ENCODE measurements at places on chromosomes 6 and 20.

DNA sequence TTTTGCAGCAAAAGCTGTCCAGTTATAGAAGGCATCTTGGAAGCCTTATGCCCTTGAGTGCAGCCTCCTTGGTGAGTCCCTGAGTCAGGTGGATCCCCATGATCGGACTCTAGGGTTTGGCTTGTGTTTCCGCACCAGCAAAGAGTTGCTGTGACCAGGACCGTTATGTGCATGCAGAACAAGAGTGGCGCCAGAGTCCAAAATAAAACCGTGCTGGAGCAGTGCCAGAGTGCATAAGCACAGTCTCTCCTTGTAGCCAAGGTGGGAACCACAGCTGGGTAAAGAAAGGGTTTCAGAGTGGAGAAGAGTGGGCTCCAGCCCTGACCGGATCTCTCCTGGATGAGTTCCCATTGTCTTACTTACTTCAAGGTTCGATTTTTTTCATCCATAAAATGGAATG lies 58.6 kb downstream of the FOXA2 start:
- DNase-seq = no peak

GRCh38 chr6:159966981-159967380 lies 1.9 kb upstream of the IGF2R start:
- DNase-seq = no peak

DNA sequence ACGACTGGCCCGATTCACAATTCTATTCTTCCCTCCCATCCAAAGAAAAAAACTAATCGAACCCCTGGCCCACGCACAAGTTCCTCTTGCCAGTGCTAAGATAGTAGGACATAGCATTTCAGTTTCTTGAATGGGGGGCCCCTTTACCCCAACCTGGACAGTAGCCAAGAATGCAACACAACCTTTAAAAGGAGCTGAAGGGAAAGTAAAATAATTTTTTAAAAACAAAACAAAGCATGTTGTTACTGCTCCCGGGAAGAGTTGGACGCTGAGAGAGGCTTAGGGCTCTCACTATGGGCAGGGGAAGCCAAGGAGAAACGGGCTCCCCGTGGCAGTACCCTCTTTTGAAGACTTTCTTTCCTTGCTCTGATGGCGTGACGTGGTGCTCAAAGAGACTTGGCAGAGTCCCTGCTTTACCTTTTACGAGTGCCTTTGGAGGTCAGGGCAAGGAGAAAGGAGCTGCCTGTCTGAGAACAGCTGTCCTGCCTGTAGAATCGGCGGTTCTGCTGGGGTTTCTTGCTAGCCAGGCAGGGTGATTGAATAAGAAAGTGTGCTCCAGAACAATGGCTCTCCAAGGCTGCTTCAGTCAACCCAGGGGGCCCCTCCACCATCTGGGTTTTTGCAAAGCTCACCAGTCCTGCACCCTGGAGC lies 5.8 kb downstream of the TFAP2C start:
- no peak for DNase-seq

- DNase-seq = no peak
These were observed 36.2 kb downstream of the BTBD9 start for GRCh38 chr6:38603496-38603895.

GRCh38 chr20:3172933-3173609 lies at the start of gene LZTS3:
TSS of gene LZTS3 (minus strand) at chr20:3173549. CDS start at chr20:3167163, 6,386 bp downstream.
- peak; percentile 67 for DNase-seq

- DNase-seq = no peak
These were observed 5.2 kb downstream of the OCSTAMP start for GRCh38 chr20:46545077-46545826.

GRCh38 chr6:77403424-77403823 lies 59.9 kb downstream of the HTR1B start:
- DNase-seq = no peak

DNA sequence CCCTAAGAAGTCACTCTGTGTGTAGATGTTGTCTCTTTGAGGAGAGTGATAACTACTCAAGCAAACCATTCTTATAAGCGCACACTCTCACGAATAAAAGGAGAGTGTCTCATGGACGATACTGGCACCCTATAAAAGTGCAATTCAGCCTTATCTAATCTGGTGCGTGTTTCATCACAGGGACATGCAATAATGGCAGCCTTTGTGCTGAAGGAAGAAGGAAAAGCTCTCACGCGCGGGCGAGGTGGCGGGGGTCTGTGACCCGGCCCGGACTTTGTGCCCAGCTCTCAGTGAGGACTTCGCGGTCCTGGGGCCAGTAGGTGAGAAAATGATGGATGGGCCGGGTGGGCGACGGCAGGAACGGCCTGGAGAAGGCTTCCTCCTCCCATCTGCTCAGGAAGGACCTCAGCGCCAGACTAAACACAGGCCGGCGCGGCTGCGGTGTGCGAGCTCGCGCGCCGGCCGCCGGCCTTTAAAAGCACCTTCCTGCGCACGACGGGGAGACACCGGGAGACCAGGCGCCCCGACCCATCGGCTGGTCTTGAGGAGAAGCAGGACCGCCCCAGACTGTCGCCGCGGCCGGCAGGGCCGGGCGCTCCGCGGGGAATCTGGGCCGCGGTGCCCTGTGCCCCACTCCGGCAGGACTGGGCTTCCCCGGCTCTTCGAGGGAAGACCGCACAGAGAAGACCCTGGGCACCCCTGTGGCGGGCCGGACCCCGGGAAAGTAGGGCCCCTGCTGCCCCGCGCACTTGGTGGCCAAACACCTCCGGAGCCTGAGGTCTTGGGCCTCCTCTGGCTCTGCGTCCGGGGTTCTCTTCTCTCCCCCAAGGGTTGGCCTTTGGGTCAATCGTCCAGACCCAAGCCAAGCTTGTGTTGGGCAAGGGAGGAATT lies 8.3 kb upstream of the FOXC1 start:
- DNase-seq = no peak

DNA sequence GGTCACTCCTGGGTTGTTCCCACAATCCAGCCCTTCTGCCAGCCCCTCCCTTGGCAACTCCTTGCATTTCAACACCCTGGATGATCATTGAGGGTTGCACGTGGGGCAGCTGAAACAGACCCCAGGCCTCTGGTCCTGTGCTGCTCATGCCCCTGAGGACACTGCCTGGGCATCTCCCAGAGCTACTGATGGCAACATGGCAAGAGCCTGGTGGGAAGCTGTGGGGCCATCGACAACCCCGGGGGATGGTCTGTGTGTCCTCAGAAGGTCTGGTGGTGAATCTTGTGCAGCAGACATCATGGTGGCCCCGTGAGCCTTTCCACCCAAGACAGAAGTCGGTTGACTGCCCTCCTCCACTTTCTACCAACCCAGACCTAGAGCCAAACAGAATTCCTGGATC lies 4.9 kb upstream of the ANGPT4 start:
- no peak for DNase-seq

- no peak for DNase-seq
These were observed 88.2 kb downstream of the CDH26 start for GRCh38 chr20:60046436-60046835.

- DNase-seq = no peak
These were observed 611.0 kb upstream of the FLRT3 start for GRCh38 chr20:14948416-14948815.

GRCh38 chr6:165695722-165696515 lies 32.9 kb upstream of the PDE10A start:
- DNase-seq = no peak

DNA sequence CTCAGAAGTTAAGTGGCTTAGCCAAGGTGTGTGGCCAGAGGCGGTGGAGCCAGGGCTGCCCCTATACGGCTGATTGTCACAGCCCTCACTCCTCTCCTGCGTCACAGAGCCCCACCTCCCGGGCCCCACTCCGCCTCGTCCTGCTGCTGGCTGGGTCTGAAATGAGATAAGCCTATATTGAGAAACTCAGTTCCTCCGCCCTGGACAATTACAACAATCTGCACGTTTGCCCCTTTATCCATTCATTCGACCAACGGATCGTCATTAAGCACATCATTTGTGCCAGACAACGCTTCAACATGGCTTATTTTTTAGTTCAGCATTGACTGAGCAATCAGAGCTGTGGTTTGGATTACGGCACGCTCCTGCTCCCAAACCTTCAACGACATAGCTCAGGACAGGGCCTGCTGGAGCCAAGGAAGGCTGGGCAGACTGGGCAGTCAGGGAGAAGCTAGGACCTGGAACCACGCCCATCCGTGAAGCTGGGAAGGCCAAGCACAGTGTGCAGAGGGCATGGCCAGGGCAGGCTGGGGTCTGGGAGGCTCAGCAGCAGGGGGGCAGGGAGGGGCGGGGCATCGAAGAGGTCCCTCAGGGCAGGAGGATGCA lies 16.6 kb upstream of the EZR start:
- no peak for DNase-seq

- DNase-seq = no peak
These were observed 51.5 kb upstream of the ENPP4 start for GRCh38 chr6:46078294-46078693.

DNA sequence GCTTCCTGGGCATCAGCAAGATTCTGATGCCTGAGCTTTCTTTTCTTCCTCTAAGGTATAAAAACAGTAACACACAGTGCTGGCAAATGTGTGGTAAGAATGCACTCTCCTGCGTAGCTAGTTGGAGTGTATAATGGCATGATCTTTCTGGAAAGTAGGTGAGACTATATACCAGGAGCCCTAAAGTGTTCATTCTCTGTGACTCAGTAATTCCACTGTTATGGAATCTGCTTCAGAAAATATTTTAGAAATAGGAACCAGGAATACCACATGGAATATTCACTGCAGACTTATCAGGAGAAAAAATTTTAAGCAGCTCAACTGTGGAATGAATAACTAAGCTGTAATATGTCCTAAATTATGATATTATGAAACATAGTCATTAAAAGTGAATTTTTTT lies 16.9 kb upstream of the CSE1L start:
- no peak for DNase-seq

All from left kidney (tissue), 8 donors.